ENCODE measurements at places on chromosomes 4 and X.

GRCh38 chr4:123955167-123955800, 558.7 kb downstream of the SPRY1 start:
- H3K27ac ChIP-seq, result no peak overlapping the region
- DNase-seq, result no peak
- H3K27me3 ChIP-seq, result no peaks in the 10 kb centered on the region
- no peak overlapping the region for H3K4me3 ChIP-seq
- no peaks in the 10 kb centered on the region for H3K4me1 ChIP-seq

DNA sequence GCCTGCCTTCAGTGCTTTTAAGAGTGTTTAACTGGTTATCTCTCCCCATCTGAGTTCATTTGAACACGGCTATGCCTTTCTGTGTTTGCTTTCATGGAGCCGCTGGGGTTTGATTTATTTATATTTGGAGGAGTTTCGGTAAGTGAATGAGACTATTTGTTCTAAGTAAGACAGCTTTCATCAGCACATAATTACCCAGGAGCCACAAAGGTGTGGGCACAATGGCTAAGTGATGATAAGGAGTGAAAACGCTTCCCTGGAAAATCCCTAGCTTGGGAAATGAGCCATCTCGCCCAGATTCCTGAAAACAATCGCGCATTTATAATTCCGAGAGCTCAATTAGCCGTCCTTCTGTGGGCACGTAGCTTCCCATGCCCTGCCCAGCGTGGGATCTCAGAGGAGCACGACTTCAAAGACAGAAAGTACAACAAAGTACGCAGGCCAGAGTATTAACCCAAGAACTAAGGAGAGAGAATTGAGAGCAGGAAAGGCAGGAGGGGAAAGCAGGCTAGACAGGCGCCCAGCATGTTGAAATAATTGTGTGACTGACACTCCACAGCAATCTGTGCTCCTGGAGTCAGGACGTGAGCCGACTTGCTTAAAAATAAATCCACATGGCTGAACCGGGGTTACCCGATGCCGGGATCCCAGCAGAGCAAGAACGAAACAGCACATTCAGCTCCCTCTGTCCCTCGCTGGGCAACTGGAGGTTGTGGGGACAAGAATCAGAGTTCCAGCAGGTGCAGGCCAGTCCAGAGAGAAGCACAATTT, 99.0 kb downstream of the DHRSX start:
- no peak overlapping the region for H3K4me3 ChIP-seq

DNA sequence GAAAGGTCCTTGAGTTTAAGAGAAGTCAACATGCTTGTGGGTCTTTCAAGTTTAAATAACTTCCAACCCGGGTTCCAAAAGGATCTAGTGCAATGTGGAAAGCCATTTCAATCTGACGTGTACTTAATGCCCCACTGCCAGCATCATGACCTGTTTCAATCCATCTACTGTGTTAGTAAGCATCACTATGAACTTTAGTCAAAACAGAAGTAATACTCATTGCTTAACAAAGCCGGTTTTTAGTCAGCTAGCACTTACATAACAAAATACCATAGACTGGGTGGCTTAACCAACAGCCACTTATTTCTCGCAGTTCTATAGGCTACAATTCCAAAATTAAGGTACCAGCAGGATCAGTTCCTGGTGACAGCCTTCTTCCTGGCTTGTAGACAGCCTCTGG, 677.5 kb downstream of the DMD start:
- H3K4me1 ChIP-seq, result no peaks in the 10 kb centered on the region
- H3K36me3 ChIP-seq, result no peaks in the 10 kb centered on the region
- DNase-seq, result no peak
- no peak overlapping the region for H3K27ac ChIP-seq
- H3K4me3 ChIP-seq, result no peak overlapping the region

DNA sequence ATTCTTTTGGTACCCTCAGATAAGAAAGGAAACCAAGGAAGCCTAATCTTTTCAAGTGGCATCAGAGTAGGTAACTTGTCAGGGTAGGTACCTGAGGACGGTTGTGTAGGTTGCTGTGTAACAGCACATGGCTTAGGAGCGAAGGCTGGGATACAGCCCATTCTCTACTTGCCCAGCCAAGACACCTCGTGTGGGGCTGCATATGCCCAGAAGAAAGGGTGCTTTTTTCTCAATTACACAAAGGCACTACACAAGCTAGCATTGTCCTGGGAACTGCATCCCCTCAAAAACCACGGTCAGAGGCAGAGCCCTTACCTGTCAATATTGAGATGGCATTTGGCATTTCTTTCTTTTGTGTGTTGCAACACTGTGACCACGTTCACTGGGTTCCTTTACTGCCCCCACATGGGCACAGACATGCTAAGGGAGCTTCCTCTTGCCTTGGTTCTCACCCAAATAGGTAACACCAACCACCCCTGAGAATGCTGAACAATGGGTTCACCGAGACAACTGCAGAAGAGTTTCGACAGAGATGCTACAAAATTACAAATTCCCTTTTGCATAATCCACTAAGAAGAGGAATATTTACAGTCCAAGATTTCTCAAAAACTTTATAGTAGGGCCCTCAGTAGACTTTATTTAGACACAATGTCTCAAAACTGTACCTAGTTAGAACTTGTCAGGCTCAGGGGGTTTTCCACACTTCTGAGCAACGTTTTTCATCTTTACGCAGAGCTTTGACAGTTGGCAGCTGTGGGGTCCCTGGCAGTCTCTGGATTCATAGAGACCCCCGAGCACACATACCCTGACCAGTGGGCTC, 35.8 kb upstream of the TNIP3 start:
- no peaks in the 10 kb centered on the region for H3K36me3 ChIP-seq
- H3K4me1 ChIP-seq, result peaks cover 21% of the 10 kb centered on the region
- peaks cover 3% of the 10 kb centered on the region for H3K27me3 ChIP-seq

DNA sequence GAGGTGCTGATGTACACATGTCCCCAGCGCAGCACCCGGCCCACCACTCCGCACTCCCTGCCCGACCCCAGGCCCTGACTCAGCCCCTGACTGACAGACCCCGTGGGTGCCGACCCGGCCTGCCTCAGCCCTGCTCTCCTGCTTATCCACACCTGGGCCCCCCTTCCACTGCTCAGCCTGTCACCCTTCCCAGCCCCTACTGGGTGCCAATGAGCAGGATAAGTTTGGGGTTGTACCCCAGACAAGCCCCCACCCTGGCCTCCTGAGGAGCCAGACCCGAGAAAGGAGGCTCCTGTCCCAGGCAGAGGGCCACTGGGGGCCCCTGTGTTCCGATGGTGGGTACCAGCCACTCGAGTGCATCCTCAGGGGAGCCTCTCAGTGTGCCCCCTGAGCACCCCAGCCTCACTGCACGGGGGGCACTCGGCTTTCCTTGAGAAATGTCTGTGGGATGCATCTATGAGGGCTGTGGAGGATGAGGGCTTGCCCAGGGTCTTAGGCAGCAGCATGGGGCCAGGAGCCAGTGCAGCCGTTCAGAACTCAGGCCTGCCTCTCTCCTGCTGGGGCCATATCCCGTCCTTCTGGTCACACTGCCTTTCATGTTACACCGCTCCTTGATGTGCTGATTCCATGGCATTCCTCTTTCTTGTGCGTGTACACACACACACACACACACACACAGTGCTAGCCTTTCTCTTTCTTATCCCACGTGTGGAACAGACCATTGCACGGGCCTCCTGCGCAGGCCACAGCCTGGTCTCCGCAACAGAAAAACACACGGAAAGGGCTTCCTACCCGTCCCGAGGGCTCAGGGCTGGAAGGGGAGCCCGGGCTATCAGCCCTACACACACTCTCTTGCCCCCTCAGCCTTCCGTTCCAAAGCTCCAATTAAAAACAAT, 220.1 kb upstream of the PSAPL1 start:
- no peak overlapping the region for H3K4me3 ChIP-seq
- H3K36me3 ChIP-seq, result no peaks in the 10 kb centered on the region
- peaks cover 23% of the 10 kb centered on the region for H3K4me1 ChIP-seq
- H3K27ac ChIP-seq, result no peak overlapping the region
- DNase-seq, result no peak

DNA sequence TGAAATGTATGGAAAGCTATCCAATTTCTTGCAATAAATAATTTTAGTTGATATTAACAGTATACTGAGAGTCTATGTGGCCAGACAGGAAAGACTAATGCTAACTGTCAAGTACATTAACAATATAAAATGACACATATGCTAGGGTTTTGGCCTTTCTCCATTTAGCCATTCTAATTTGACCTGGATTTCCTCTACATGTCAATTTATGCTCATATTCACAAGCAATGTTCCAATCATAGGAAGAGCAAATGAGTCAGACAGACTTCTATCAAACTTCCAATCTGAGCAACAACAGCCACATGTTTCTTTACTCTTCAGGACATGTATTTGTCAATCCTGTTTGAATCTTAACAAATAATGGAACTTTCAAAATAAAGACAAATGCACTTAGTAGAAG, 53.6 kb downstream of the CORIN start:
- peaks cover 2% of the 10 kb centered on the region for H3K27me3 ChIP-seq
- H3K4me3 ChIP-seq, result no peak overlapping the region
- H3K4me1 ChIP-seq, result no peaks in the 10 kb centered on the region
- no peak for DNase-seq
- no peak overlapping the region for H3K27ac ChIP-seq
- H3K36me3 ChIP-seq, result no peaks in the 10 kb centered on the region

DNA sequence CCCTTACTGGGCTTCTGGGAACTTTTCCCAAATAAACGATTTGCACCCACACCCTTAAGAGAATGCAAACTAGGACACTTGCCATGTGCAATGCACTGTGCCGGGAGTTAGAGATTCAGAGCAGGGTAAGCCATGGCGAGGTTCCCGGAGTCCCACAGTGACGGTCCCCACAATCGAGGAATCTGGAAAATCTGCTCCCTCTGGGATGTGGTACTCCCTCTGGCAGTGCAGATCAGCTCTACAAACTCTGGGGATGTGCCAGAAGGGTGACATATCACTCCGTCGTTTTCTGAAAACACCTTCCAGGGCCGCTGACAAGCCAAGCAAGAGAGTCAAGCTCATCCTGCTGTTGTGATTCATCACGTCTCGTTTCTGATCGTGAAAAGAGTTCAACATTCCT, 537.5 kb downstream of the BCOR start:
- no peak overlapping the region for H3K4me3 ChIP-seq
- no peak overlapping the region for H3K27ac ChIP-seq
- no peaks in the 10 kb centered on the region for H3K27me3 ChIP-seq
- no peaks in the 10 kb centered on the region for H3K36me3 ChIP-seq
- no peaks in the 10 kb centered on the region for H3K4me1 ChIP-seq

DNA sequence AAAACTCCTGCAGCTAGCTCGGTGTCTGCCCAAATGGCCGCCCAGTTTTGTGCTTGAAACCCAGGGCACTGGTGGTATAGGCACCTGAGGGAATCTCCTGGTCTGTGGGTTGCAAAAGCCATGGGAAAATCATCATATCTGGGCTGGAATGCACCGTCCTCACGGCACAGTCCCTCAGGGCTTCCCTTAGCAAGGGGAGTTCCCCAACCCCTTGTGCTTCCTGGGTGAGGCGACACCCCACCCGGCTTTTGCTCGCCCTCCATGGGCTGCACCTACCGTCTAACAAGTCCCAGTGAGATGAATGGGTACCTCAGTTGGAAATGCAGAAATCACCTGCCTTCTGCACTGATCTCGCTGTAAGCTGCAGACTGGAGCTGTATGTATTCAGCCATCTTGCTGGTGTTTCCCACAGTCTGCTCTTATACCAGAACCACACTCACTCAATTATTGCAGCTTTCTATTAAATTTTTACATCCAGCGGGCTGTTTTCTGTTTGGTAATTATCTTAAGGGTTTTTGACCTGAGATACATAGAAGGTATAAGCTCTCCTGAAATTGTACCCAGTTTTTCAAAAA, 36.7 kb upstream of the NPNT start:
- no peak for DNase-seq
- peaks cover 3% of the 10 kb centered on the region for H3K36me3 ChIP-seq
- no peak overlapping the region for H3K4me3 ChIP-seq
- H3K27me3 ChIP-seq, result no peaks in the 10 kb centered on the region

- H3K36me3 ChIP-seq, result peaks cover 32% of the 10 kb centered on the region
- no peak for DNase-seq
- no peak overlapping the region for H3K4me3 ChIP-seq
- no peak overlapping the region for H3K27ac ChIP-seq
- no peaks in the 10 kb centered on the region for H3K27me3 ChIP-seq
- peaks cover 20% of the 10 kb centered on the region for H3K4me1 ChIP-seq
Measured at GRCh38 chr4:2929469-2929868, 33.7 kb downstream of the NOP14 start.

- no peak for DNase-seq
- H3K27me3 ChIP-seq, result no peaks in the 10 kb centered on the region
Measured at GRCh38 chr4:113872426-113873260, 106.8 kb downstream of the ARSJ start.

GRCh38 chr4:38359113-38359512, 304.9 kb upstream of the KLF3 start:
- no peak overlapping the region for H3K4me3 ChIP-seq
- no peaks in the 10 kb centered on the region for H3K36me3 ChIP-seq
- peaks cover 11% of the 10 kb centered on the region for H3K4me1 ChIP-seq
- no peak overlapping the region for H3K27ac ChIP-seq
- no peaks in the 10 kb centered on the region for H3K27me3 ChIP-seq
- no peak for DNase-seq

- no peaks in the 10 kb centered on the region for H3K27me3 ChIP-seq
- no peak for DNase-seq
- H3K36me3 ChIP-seq, result no peaks in the 10 kb centered on the region
- no peak overlapping the region for H3K4me3 ChIP-seq
- no peak overlapping the region for H3K27ac ChIP-seq
- no peaks in the 10 kb centered on the region for H3K4me1 ChIP-seq
Measured at GRCh38 chrX:108420481-108420880, 17.7 kb downstream of the COL4A6 start.

DNA sequence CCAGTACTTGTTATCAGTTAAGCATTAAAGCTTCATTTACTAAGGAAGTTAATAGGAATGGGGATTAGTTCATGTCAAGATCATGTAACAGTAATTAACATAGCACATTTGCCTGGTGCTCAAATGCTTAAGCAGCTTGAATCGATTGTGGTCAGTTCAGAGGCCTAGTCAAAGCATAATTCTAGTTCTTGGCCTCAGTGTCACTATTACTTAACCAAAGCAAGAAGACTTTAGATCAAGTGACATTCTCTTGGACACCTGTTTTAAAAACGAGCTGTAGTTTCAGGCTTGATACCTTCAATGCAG, 115.2 kb upstream of the BMPR1B start:
- H3K27ac ChIP-seq, result no peak overlapping the region
- no peaks in the 10 kb centered on the region for H3K27me3 ChIP-seq
- H3K4me3 ChIP-seq, result no peak overlapping the region
- no peak for DNase-seq
- H3K36me3 ChIP-seq, result no peaks in the 10 kb centered on the region

DNA sequence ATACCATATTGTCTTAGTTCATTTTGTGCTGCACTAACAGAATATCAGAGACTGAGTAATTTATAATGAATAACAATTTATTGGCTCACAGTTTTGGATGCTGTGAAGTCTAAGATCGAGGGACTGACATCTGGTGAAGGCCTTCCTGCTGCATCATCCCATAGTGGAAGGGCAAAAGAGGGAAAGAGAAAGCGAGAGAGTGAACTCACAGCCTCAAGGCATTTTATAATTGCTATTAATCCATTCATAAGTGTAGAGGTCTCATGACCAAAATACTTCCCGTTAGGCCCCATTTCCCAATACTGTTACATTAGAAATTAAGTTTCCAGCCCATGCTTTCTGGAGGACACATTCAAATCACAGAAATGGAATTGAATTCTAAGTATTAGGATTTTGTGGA, 554.4 kb downstream of the TRAM1L1 start:
- DNase-seq, result no peak
- H3K4me3 ChIP-seq, result no peak overlapping the region
- H3K27me3 ChIP-seq, result no peaks in the 10 kb centered on the region
- H3K27ac ChIP-seq, result no peak overlapping the region
- H3K36me3 ChIP-seq, result no peaks in the 10 kb centered on the region

GRCh38 chr4:145567516-145567915, 51.7 kb upstream of the MMAA start:
- H3K27ac ChIP-seq, result no peak overlapping the region
- H3K27me3 ChIP-seq, result peaks cover 12% of the 10 kb centered on the region
- no peak for DNase-seq
- H3K36me3 ChIP-seq, result no peaks in the 10 kb centered on the region
- H3K4me1 ChIP-seq, result no peaks in the 10 kb centered on the region
